Activated CD4-positive, alpha-beta T cell treated with anti-CD3 and anti-CD28 coated beads for 36 hours (primary cell): ENCODE measurements at places on chromosomes 13 and 19. TPM values are rescaled to one million over a fixed set of nuclear protein-coding genes. Genes with fewer than 3 reads are reported as not detected.
A peak's percentile ranks its signal among the peaks of the same experiment; 100 is the strongest.

DNA sequence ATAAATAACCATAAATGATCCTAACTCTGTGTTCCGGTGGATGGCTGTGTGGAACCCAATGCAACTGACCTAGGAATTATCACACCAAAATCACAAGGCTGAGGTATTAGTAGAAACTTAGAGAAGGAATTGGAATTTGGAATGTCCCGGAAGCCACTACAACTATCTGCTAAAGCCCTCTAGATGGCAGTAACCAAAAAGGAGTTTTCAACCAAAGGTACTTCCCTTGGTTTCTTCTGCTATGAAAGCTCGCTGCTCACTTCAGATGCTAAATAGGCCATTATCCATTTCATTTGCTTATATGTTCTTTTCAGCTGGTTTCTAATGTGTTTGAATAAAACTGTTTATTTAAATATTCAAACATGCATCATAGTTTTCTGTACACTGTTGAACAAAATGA is 1589.1 kb upstream of the SPRY2 start:
- no peak overlapping the region for H3K4me3 ChIP-seq
- H3K27ac ChIP-seq, result no peak overlapping the region
- no peaks in the 10 kb centered on the region for H3K4me1 ChIP-seq

DNA sequence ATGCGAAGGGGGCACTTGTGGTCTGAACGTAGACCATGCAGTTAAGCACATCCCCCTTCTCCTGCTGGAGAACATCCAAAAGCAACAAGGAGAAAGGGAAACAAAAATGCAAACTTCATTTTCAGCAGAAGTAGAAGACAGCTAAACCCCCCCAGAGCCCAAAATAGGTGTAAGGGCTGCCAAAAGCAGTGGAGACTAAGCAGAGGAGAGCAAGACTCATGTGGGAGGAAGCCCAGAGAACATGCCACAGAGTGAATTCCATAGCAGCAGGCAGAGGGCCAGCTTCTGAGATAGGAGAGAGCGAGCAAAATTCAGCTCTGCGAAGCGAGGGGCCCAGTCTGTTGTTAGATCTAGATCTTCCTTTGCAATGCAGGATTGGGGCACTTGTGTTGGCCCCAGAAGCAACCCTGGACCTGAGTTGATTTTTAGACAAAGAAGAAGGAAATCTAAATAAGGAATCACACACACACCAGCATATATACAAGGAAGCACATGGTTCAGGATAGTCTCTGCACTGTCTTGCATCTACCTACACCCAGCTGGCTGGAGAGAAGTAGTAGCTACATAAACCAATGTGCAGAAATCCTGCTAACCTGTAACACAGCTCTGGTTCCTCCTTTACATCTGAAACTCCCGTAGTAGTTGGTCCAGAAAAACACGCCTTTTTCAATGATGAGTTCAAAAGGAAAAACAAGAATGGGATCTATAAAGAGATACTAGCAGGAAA is 199.6 kb downstream of the SPRY2 start:
- DNase-seq, result no peak
- H3K27me3 ChIP-seq, result no peaks in the 10 kb centered on the region
- H3K4me3 ChIP-seq, result no peak overlapping the region

- no peak overlapping the region for H3K27ac ChIP-seq
- H3K27me3 ChIP-seq, result no peaks in the 10 kb centered on the region
- peaks cover 58% of the 10 kb centered on the region for H3K4me1 ChIP-seq
- DNase-seq, result no peak
- H3K36me3 ChIP-seq, result no peaks in the 10 kb centered on the region
These were observed 48.5 kb downstream of the WDFY2 start for GRCh38 chr13:51632591-51633362.

DNA sequence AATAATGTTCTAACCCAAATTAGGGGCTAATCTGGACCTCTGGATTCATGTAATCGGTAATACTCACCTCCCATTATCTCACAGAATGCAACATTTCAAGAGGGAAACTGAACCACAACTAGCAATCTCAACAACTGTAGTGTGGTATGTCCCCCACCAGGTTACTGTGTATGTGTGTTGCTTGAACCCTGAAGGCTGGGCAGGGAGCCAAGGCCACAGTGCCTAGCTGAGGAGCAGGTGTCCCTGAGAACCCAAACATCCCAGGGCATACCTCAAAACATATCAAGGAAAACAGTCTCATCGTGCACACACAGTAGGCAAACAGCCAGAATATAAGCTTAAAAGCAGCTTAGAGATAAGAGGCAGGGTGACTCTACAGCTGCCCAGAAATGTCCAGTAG is 20.5 kb upstream of the NEK3 start:
- peaks cover 2% of the 10 kb centered on the region for H3K4me1 ChIP-seq
- H3K4me3 ChIP-seq, result no peak overlapping the region
- no peak for DNase-seq
- H3K27ac ChIP-seq, result no peak overlapping the region

- H3K4me1 ChIP-seq, result no peaks in the 10 kb centered on the region
- no peak overlapping the region for H3K27ac ChIP-seq
- no peak overlapping the region for H3K4me3 ChIP-seq
- no peaks in the 10 kb centered on the region for H3K36me3 ChIP-seq
- no peak for DNase-seq
These were observed 68.6 kb upstream of the IPO5 start for GRCh38 chr13:97884707-97885468.

The NLRP4 gene
- total RNA-seq, result not detected

DNA sequence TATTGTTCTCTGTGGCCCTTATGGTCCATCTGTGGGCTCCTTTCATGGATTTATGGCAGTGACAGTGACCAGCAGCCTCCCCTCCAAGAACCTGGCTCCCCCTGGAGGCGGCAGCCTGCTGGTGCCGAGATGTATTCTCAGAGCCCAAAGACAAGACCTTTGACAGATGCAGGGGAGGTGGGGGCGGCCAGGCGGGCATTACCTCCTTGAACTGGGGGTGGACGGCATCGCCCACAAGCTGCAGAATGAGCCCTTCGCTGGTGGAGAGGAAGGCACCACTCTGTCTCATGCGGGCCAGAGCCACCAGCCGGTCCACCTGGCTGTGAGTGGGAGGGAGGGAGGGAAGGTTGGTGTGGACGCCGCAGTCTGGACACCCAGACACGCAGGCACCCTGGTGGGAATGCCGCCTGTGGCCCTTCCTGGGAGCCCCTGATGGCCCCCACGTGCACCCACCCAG is 6.6 kb downstream of the ISOC2 start:
- H3K27ac ChIP-seq, result no peak overlapping the region
- peaks cover 8% of the 10 kb centered on the region for H3K4me1 ChIP-seq
- DNase-seq, result peak; percentile 73
- H3K27me3 ChIP-seq, result peaks cover 19% of the 10 kb centered on the region
- H3K36me3 ChIP-seq, result peaks cover 3% of the 10 kb centered on the region
- H3K4me3 ChIP-seq, result no peak overlapping the region

DNA sequence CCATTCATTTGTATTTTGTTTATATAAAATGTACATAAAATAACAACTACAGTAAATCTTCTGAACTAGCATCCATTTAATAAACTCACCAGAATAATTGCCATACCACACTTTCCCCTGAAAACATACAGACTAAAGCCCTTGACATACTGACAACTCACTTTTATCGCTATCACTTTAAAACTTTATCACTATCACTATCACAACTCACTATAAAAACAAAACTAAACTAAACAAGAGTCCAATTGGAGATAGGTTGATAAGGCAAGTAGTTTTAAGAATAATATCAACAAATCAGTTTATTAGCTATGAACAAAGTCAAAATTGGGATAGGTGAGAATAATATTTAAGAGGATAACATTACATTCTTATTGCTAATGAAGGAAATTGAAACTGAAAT is 108.9 kb downstream of the SLITRK6 start:
- DNase-seq, result no peak
- no peaks in the 10 kb centered on the region for H3K36me3 ChIP-seq
- no peaks in the 10 kb centered on the region for H3K4me1 ChIP-seq
- no peaks in the 10 kb centered on the region for H3K27me3 ChIP-seq
- no peak overlapping the region for H3K27ac ChIP-seq

- peaks cover 4% of the 10 kb centered on the region for H3K27me3 ChIP-seq
These were observed 273.5 kb downstream of the FGF14 start for GRCh38 chr13:102128216-102128810.

The PTPRH gene
- not detected for total RNA-seq

The COX7A1 gene
- not detected for total RNA-seq

- H3K4me3 ChIP-seq, result no peak overlapping the region
- H3K27ac ChIP-seq, result no peak overlapping the region
- DNase-seq, result no peak
- H3K27me3 ChIP-seq, result no peaks in the 10 kb centered on the region
- H3K4me1 ChIP-seq, result peaks cover 7% of the 10 kb centered on the region
- H3K36me3 ChIP-seq, result peaks cover 65% of the 10 kb centered on the region
These were observed 6.0 kb downstream of the POP4 start for GRCh38 chr19:29612121-29612520.

The ATP4A gene
- total RNA-seq, result not detected

The ZNF415 gene
- 3.2 TPM for total RNA-seq

DNA sequence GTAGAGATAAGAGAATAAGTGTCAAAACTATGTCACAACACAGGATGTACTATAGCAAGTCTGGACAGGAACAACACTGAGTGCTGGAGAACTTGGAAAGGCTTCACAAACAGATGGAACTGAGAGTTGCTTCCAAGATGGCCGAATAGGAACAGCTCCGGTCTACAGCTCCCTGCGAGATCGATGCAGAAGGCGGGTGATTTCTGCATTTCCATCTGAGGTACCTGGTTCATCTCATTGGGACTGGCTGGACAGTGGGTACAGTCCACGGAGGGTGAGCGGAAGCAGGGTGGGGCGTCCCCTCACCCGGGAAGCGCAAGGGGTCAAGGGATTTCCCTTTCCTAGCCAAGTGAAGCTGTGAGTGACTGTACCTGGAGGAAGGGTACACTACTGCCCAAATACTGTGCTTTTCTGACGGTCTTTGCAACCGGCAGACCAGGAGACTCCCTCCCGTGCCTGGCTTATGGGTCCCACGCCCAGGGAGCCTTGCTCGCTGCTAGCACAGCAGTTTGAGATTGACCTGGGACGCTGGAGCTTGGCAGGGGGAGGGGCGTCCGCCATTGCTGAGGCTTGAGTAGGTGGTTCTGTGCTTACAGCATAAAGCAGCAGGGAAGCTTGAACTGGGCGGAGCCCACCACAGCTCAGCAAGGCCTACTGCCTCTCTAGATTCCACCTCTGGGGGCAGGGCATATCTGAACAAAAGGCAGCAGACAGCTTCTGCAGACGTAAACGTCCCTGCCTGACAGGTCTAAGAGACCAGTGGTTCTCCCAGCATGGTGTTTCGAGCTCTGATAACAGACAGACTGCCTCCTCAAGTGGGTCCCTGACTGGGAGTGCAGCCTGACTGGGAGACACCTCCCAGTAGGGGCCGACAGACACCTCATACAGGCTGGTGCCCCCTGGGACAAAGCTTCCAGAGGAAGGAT is 46.0 kb downstream of the USP12 start:
- H3K27ac ChIP-seq, result no peak overlapping the region
- H3K4me1 ChIP-seq, result peaks cover 59% of the 10 kb centered on the region
- H3K36me3 ChIP-seq, result peaks cover 70% of the 10 kb centered on the region
- H3K27me3 ChIP-seq, result no peaks in the 10 kb centered on the region
- no peak overlapping the region for H3K4me3 ChIP-seq

DNA sequence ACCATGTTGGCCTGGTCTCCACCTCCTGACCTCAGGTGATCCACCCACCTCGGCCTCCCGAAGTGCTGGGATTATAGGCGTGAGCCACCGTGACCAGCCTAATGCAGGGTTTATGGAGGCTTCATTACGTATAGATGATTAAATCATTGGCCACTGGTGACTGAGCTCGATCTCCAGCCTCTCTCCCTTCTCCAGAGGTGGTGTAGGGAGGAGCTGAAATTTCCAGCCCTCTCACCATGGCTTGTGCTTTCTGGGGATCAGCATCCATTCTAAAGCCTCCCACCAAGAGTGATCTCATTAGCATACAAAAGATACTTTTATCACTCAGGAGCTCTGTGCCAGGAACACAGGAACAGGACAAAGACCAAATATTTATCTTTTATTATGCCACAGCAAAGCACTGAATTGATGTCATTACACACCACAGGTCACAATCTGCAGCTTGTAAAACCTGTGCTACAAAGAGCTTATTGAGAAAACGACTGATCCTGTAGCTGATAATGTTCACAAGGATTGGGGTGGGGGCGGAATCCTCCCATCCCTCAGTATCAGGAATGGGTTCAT is 32.4 kb downstream of the RHPN2 start:
- no peak overlapping the region for H3K27ac ChIP-seq
- no peak overlapping the region for H3K4me3 ChIP-seq
- peaks cover 4% of the 10 kb centered on the region for H3K4me1 ChIP-seq
- DNase-seq, result no peak
- peaks cover 3% of the 10 kb centered on the region for H3K36me3 ChIP-seq

- no peaks in the 10 kb centered on the region for H3K4me1 ChIP-seq
- peaks cover 15% of the 10 kb centered on the region for H3K27me3 ChIP-seq
- no peak overlapping the region for H3K4me3 ChIP-seq
- DNase-seq, result no peak
These were observed 51.3 kb upstream of the TSC22D1 start for GRCh38 chr13:44627441-44627840.

- no peak for DNase-seq
- no peaks in the 10 kb centered on the region for H3K4me1 ChIP-seq
- no peaks in the 10 kb centered on the region for H3K36me3 ChIP-seq
- no peak overlapping the region for H3K4me3 ChIP-seq
- H3K27ac ChIP-seq, result no peak overlapping the region
These were observed 205.0 kb downstream of the NALCN start for GRCh38 chr13:101211261-101211660.

DNA sequence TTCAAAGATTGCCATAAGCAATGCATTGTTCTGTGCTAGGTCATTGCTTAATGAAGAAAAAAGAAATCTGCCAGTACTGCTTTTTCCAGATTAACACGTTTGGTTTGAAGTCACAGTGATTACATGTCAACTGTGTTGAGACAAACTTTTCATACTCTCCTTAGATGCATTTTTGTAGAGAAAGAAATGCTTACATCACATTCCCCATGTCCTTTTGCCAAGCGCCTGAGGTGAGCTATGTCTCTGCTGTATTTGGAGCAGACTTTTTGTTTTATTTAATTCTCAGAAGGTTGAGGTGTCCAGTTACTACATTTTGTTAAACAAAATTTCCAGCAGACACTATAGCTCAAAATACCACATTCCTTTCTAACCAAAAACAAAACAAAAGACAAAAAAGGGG is 16.2 kb downstream of the LACC1 start:
- no peaks in the 10 kb centered on the region for H3K4me1 ChIP-seq
- H3K27ac ChIP-seq, result no peak overlapping the region
- DNase-seq, result no peak
- no peaks in the 10 kb centered on the region for H3K36me3 ChIP-seq
- H3K27me3 ChIP-seq, result no peaks in the 10 kb centered on the region

- no peak overlapping the region for H3K4me3 ChIP-seq
- no peak overlapping the region for H3K27ac ChIP-seq
- H3K27me3 ChIP-seq, result peaks cover 3% of the 10 kb centered on the region
- H3K36me3 ChIP-seq, result no peaks in the 10 kb centered on the region
- DNase-seq, result no peak
These were observed 120.9 kb downstream of the DLEU7 start for GRCh38 chr13:50722440-50723125.

GRCh38 chr19:14770944-14771839 is 7.2 kb downstream of the ADGRE2 start:
- H3K27ac ChIP-seq, result no peak overlapping the region
- H3K36me3 ChIP-seq, result no peaks in the 10 kb centered on the region
- H3K4me3 ChIP-seq, result no peak overlapping the region
- H3K27me3 ChIP-seq, result peaks cover 13% of the 10 kb centered on the region
- no peak for DNase-seq

- H3K27me3 ChIP-seq, result no peaks in the 10 kb centered on the region
- H3K36me3 ChIP-seq, result no peaks in the 10 kb centered on the region
- H3K4me1 ChIP-seq, result peaks cover 24% of the 10 kb centered on the region
- peak overlapping the region; percentile 55 for H3K27ac ChIP-seq
These were observed 14.5 kb downstream of the FFAR2 start for GRCh38 chr19:35462476-35462953.

The PALM gene
- 0.18 TPM for total RNA-seq
